ENCODE measurements at places on chromosomes 3 and 15. TPM values are rescaled to one million over a fixed set of nuclear protein-coding genes. Genes with fewer than 3 reads are reported as not detected.

DNA sequence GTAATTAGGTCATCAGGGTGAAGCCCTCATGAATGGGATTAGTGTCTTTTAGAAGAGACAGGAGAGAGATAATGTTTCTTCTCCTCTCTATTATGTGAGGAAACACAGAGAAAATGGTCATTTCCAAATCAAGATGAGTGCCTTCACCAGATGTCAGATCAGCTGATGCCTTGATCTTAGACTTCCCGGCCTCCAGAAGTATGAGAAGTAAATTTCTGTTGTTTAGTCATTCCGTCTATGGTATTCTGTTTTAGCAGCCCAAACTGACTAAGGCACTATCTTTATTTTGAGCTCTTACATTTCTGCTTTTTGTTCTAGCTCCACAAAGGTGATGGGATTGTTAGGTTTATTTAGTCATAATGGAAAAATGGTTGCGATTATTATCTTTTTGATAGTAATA, 273.2 kb upstream of the GADL1 start:
- no peak for DNase-seq
- H3K4me3 ChIP-seq, result no peak overlapping the region
- H3K4me1 ChIP-seq, result peaks cover 14% of the 10 kb centered on the region
- H3K27me3 ChIP-seq, result no peaks in the 10 kb centered on the region

DNA sequence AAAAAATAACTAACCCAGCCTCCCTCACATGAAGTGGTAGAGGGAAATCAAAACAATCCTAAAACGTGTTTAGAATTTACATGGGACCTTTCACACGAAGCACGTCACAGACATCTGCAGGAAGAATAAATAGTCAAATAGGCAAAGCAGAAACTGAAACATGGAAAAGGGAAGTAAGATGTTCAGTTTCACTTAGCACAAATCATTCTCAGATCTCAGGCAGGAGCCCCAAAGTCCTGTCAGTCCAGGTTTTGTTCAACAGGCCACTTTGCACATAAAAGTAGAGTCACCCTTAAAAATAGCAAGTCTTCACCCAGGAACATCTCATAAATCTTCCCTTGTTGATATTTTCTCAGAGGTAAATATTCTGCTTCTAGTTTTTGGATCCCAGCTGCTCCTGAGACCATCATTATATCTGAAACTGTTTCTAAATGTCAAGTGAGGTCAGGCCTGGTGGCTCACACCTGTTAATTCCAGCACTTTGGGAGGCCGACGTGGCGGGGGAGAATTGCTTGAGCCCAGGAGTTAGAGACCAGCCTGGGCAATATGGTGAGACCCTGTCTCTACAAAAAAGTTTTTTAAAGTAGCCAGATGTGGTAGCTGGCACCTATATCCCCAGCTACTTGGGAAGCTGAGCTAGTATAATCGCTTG, 1.9 kb downstream of the RUBCN start:
- H3K4me1 ChIP-seq, result peaks cover 28% of the 10 kb centered on the region
- H3K36me3 ChIP-seq, result peaks cover 9% of the 10 kb centered on the region

DNA sequence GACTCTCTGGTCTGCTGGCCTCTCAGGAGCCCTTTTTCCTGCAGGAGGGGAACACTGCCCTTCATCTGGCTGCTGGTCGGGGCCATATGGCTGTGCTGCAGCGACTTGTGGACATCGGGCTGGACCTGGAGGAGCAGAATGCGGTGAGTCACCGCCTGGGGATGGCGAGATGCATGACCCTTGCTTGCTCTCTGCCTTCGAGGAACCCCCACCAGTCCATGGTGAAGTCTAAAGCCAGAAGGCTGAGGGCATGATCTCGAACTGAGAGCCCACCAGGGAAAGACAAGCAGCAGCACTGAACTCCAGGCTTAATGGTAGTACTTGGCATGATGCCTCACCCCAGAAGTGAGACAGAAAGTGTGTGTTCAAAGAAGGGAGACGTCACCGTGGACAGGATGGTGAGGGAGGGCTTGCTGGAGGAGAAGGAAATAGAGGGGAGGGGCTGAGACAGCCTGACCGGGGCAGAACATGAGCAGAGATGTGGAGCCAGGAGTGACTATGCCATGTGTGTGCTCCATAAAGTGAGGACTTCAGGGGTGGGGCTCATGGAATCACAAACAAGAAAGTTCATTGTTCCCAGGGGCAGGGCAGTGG, 19.2 kb downstream of the ANKDD1A start:
- H3K36me3 ChIP-seq, result no peaks in the 10 kb centered on the region
- DNase-seq, result no peak
- peak overlapping the region; percentile 86 for H3K27ac ChIP-seq
- peaks cover 13% of the 10 kb centered on the region for H3K4me1 ChIP-seq

DNA sequence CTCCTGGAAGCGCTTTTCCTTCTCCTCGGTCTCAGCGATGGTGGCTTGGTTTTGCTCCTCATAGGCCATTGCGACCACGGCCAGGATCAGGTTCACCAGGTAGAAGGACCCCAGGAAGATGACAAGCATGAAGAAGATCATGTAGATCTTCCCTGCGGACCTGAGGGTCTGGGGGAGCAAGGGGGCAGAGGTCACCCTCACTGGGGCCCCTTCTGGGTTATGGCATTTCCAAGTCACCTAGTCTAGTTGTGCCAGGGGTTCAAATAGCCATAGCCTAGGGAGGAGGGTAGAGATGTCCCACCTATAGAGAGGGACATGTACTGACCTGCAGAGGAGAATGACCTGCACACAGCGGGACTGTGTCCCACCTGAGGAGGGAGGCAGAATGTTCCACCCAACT, 43.5 kb downstream of the SCN5A start:
- no peaks in the 10 kb centered on the region for H3K36me3 ChIP-seq
- DNase-seq, result no peak
- no peak overlapping the region for H3K27ac ChIP-seq
- no peak overlapping the region for H3K4me3 ChIP-seq

DNA sequence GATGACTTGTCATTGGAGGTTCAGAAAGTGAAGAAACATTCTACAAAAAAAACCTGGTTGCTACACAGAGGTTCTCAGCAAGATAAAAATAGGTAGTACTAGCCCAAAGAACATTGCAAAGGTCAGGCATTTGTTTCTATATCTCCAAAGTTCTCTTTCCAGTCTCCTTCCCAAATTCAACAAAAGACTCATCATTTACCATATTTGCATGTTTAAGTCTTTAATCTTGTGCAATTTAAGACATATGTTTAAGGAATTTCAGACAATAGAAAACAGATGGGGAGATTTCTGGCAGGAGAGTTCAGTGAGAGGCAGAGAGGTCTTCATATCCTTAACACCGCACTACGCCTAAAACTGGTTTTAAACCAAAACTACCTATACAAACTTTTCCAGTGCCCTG, 173.8 kb upstream of the THBS1 start:
- no peak overlapping the region for H3K4me3 ChIP-seq
- no peaks in the 10 kb centered on the region for H3K4me1 ChIP-seq
- H3K27ac ChIP-seq, result no peak overlapping the region
- DNase-seq, result no peak

RHOV gene
- 0.80 TPM for total RNA-seq

GP5 gene
- total RNA-seq, result 0.09 TPM
